WTC11 (cell line): ENCODE measurements at places on chromosomes 6 and 20.
A peak's percentile ranks its signal among the peaks of the same experiment; 100 is the strongest.

GRCh38 chr20:59331721-59332329 lies 31.4 kb downstream of the EDN3 start:
- no peak for DNase-seq

DNA sequence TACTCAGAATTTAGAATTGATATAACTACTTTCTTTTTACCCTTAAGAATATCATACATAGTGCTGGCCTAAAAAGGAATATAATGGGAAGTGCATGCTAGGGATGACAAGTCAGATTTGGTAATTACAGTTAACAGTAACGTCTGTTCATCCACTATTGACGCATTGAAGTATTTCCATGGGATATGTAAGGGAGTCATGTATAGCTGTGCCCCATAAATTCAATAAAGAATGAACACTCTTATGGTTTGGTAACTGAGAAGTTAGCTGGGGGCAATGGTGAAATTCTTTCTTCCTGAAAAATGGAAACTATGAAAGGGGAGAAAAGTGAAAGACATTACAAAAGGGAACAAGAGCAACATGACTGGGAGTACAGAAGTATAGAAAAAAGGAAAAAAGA lies 2.6 kb upstream of the COL19A1 start:
- no peak for DNase-seq

- no peak for DNase-seq
Measured at GRCh38 chr6:74044417-74045096, 348.6 kb downstream of the CD109 start.

- no peak for DNase-seq
Measured at GRCh38 chr6:107931894-107932293, 26.1 kb downstream of the SEC63 start.

DNA sequence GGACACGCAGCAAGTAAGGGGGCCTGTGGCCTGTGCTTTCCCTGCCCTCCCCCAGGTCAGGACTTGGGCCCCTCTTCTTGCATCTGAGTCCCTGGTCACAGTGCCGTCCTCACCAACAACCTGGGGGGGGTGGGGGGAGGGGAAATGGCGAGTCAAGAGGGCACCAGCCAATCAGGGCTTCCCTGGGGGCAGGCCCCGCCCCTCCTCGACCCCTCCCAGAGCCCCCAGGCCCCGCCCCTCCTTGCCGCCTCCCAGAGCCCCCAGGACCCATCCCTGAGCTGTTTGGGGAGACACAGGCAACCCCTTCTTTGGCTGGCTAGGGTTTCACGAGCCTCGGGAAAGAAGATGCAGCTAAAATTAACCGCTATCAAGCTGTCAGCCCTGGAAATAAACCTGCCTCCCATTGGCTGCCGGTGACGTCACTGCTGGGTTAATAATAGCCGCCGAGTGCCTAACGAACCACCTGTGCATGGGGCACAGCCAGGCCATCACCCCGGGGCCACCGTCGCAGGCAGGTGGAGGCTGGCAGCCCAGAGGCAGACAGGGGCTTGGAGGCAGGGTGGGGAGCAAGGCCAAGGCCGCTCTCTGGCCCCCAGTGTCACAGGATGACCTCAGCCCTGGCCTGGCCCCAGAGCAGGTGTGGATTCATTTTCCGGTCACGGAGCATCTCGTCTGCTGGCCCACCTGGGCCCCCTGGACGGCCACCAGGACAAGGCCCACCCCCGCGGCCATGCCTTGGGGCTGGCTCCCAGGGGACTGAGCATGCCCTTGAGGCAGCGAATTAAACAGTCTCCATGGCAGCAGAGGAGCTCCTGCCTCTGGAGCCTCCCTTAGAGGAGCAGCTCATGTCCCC lies 3.2 kb upstream of the EEF1A2 start:
- peak; percentile 59 for DNase-seq

- peak; percentile 46 for DNase-seq
Measured at GRCh38 chr6:45504947-45505346, 127.2 kb upstream of the SUPT3H start.

DNA sequence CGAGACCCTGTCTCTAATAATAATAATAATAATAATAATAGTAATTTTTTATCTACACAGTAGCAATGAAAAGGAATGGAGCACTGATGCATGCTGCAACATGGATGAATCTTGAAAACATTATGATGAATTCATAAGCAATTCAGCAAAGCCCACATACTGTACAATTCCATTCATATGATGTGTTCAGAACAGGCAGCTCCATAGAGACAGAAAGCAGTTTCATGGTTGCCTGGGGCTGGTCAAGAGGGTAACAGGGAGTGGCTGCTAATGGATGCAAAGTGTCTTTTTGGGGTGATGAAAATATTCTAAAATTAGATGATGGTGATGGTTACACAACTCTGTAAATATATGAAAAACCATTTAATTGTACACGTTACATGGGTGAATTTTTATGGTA lies 43.6 kb downstream of the SLC24A3 start:
- DNase-seq = no peak

DNA sequence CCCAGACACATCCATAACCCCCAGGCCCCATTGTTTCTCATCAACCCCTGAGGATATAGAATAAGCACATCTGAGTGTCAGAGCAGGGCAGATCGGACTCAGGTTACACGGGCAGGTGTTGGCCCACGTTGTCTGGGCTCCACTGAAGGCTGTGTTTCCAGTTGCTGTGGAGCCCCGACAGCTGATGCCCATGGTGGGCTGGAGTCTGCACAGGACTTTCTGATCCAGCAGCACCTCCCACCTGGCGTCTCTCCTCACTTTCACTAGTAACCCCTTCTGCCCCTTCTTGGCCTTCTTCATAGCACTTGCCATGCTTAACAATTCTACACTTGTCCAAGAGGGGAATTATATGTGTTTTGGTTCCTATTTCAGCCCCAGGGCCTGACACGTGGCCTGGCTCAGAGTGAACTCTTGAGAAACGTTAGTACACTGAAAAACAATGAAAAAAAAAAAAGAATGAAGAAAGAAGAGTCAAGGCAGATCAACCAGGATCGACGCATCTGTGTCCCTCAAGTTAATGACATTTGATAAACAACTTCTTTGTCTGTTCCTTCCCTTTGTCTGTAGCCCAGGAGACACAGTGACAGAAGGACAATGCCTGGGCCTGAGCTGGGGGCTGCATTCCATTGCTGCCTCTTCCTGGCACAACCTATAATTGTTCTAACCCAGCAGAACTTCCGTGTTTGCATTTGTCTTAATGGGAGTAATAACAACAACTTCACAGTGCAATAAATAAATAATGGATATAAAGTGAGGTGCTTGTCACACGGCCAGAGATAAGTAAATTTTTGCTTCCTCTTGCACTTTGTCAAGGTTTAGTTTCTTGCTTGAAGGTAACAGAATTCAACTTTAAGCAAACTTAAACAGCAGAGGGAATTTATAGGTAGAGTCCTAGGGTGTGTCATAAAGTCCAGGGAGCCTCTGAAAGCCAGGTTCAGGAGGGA lies 224.2 kb upstream of the SSTR4 start:
- DNase-seq = no peak

GRCh38 chr6:170026751-170027646 lies 263.9 kb downstream of the DLL1 start:
- DNase-seq = no peak

- no peak for DNase-seq
Measured at GRCh38 chr20:38141204-38141888, 23.7 kb downstream of the TGM2 start.

DNA sequence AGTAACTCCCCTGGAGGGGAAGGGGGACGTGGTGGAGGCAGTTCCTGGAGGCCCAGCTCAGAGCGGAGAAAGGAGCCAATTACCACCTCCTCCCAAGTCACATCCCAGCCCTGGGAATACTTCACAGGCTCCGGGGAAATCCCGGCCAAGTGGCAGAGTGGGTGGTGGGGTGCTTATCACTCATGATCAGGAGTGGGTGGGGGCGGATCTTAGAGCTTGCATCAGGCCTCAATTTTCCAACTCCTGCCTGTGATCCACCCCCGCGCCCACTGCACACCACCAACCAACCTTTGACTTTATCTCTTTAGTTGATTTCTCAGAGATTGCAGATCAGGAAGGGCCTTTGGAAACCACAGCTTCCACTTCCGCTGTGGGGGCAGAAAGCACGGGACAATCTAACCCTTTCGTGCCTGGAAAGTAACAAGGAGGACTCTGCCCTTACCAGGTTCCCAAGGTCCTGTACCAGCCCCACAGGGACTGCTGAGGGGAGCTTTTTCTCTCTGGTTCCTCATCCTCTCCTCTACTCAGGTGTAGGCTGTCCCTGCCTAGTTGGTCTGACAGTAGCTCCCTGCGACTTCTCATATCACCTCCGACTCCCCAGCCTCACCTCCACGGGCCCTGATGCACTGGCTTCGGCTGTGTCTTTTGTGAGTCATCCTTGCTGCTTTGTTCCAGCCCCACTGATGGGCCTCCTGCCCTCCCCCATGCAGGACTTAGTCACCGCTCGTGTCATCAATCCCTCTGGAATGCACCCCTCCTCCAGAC lies 24.9 kb upstream of the IER3 start:
- no peak for DNase-seq

DNA sequence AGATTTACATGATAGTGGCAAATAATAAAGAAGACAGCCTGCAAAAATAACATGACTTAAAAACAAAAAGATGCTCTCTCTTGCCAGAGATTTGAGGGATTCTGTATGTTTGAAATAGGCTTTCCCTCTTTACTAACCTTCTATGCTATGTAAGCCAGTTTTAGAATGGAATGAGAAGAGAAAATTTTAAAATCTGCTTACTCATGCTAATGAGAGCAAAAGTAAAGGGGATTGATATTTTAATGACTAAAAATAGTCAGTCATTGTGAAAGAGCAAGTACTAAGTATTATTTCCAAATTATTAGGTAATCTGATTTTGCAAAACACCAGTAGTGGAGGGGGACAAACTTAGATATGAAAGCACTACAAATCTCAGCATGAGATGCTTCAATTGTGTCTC lies 563.3 kb upstream of the ADGRB3 start:
- DNase-seq = no peak

DNA sequence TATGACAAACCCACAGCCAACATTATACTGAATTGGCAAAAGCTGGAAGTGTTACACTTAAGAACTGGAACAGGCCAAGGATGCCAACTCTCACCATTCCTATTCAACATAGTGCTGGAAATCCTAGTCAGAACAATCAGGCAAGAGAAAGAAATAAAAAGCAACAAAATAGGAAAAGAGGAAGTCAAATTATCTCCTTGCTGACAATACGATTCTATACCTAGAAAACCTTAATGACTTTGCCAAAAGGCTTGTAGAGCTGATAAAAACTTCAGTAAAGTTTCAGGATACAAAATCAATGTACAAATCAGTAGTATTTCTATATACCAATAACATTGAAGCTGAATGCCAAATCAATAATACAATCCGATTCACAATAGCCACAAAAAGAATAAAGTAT lies 32.4 kb downstream of the OR5V1 start:
- DNase-seq = no peak

DNA sequence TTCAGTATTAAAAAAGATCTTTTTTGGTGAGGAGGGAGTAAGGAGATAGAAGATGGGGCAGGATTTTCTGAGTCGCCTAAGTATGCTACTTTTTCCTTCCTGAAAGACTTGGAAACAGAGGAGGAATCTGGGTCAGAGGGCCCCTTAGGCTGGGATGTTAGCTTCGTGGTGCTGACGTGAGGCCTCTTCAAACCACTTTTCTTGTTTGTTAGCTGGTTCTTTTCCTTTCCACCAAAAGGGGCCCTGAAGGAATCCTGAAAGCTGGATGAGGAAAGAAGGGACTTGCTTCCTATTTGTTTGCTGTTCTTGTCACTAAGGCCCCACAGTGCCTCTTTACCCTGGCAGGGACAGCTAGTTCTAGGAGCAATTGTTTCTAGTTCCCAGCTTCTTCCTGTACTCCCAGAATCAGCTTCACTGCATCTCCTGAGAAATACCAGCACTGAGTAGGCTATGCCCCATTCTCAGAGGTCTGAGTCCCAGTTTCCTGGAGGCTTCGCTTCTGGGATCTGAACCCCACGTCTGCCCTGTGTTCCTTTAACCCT lies 2.2 kb upstream of the IL20RA start:
- DNase-seq = no peak

DNA sequence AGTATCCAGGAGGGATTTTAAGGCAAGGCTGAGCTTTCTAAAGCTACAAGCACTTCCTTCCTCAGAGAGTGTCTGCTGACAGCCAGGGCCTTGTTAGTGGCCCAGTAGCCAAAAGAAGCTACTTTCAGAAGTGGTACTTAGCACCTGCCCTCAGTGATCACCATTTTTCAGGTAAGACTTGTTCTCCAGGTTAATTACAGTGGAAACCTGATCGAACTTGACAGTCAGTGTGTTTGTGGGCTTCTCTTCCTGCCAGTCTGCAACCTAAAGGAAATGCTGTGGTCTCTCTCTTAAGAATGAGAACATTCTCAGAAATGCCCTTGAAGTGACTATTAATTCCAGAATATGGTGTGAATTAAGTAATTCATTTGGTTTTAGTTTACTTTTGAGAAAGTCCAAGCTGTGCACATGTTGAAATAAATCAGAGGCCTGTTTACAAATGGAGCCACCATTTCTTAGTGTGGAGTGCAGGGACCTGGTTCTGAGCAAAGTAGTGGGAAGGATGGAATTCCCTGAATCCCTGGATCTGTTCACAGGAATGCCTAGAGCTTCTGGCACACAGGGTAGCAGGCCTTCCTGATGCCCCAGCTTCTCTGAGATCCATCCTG lies 185.3 kb upstream of the AGPAT4 start:
- no peak for DNase-seq

- DNase-seq = no peak
Measured at GRCh38 chr6:20693466-20694063, 159.3 kb downstream of the CDKAL1 start.

- no peak for DNase-seq
Measured at GRCh38 chr6:118895261-118895560, 1.3 kb downstream of the ASF1A start.

- no peak for DNase-seq
Measured at GRCh38 chr20:32472581-32473207, 112.4 kb downstream of the NOL4L start.

- DNase-seq = no peak
Measured at GRCh38 chr20:40959325-40960092, 69.1 kb upstream of the TOP1 start.

DNA sequence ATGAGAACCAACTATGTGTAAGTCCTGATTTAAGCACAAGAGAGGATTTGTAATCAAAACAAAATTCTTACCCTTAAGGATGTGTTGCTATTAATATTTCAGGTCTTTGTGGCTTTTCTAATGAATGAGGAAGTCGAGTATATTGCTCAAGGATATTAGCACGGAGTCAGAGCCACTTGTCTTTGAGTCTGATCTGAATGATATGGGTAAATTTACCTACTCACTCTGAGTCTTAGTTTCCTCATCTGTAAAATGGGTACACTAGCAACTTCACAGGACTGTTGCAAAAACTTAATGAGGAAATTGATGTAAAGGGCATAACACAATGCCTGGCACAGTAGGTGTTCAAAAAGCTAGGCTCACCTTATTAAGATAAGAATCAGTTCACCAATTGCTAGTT lies 30.0 kb upstream of the QKI start:
- DNase-seq = no peak

GRCh38 chr20:25539742-25540672 lies 45.3 kb downstream of the NINL start:
- peak; percentile 52 for DNase-seq
